ENCODE measurements at places on chromosomes 2 and 18.

DNA sequence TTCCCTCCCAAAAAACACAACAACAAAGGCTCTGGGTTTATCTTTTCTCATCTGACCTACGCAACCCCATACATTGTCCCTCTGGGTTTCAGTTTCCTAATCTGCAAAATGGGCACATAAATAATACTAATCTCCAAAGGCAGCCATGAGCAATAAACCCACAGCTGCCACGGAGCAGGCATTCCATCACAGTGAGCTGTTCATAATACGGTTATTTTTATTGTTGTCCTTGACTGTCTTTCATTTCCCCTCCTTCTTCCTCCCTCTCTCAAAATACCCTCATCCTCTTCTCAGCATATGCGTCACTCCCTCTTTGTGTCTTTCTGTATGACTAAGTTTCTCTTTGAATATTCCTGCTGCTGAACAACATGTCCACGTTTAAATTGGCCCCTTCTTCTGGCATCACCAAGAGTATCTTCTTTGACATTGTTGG is 129.8 kb upstream of the CAB39 start:
- DNase-seq, result no peak

GRCh38 chr2:80037310-80037709 is 267.2 kb downstream of the LRRTM1 start:
- no peak for DNase-seq

- DNase-seq, result peak; percentile 33
Measured at GRCh38 chr2:114550895-114551793, 108.7 kb downstream of the DPP10 start.

GRCh38 chr18:51082571-51083267 is 52.7 kb downstream of the SMAD4 start:
- no peak for DNase-seq

GRCh38 chr2:55391155-55391554 is 28.5 kb downstream of the CCDC88A start:
- no peak for DNase-seq

- DNase-seq, result peak; percentile 17
Measured at GRCh38 chr2:37326285-37326684, 1.7 kb upstream of the PRKD3 start.

DNA sequence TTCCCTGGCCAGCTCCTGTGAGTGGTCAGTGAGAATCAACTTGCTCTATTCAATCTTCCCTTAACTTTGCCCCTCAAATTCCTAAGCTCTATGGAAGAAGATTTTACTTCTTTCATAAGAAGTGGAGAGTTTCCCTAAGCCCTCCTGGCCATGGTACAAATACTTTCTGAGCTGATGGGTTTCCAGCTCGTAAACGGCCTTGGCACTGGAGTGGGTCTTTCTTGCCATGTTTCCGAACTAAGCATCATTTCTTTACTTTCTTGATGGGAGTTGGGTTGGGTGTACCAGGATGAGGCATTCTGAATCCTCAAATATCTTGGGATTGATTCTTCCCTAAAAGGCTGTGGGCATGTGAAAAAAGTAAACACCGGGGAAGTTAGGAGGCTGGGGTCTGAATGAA is 72.5 kb downstream of the ACKR3 start:
- no peak for DNase-seq

GRCh38 chr18:10973567-10974203 is 175.7 kb downstream of the PIEZO2 start:
- no peak for DNase-seq

DNA sequence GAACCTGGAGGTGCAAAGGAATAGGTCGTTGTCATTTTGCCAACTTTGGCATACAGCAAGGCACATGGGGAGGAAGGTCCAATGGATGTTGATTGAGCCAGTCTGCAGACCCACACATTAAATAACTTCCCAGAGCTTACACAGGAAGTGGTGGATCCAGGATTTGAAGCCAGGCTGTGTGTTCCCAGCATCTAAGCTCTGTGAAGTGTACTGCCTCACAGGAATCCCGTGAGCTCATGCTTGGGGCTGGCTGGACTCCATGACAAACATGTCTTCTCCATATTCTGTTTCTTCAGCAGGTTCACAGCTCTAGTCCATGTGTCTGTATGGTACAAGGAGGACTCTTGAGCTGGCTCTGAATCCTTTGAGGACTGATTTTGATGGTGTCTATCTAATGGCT is 63.9 kb downstream of the KLHL29 start:
- DNase-seq, result no peak

DNA sequence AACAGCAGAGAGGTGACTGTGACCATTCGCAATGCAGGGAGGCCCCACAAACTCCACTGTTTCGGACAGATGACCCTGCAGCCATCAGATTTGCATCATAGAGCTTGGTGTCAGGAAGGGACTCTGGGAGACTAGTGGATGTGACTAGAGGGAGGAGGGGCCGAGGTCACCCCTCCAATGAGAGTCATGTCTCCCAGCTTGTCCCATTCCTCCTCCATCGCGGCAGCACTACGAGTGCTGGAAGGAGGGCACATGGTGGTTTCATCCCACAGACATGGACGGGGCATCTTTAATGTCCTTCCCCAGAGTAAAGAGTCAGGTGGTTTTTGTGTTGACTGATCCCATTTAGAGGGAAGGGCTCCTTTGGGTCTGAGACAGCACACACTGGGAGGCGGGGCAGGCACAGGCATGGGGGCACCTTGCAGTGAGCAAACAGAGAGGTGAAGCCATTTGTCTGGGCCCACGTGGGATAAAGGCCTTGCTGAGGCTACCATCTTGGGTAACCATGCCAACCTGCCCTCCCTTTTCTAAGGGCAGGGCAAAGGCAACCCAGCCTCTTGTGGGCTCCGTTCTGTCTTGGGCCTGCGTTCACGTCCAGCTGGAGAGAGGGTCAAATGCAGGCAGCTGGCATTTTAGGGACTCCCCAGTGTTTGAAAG is 208.1 kb downstream of the ASB1 start:
- no peak for DNase-seq

DNA sequence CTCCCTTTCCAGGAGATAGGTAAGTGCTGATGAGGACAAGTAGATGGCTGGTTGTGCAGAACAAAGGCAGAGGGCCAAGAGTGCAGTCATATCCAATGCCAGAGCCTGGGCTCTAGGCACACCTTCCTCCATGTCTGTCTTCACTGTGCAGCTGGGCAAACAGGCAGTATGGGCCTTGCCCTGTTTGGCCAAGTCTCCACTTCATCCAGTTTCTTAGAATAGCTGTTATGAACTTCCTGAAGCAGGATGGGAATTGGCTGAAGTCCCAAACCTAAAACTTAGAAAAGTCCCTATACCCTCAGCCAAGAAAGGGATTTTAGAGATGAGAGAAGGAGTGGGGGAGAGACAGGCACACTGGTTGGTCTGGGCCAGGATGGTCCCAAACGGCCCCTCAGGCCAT is 37.5 kb upstream of the CYP26B1 start:
- DNase-seq, result no peak

DNA sequence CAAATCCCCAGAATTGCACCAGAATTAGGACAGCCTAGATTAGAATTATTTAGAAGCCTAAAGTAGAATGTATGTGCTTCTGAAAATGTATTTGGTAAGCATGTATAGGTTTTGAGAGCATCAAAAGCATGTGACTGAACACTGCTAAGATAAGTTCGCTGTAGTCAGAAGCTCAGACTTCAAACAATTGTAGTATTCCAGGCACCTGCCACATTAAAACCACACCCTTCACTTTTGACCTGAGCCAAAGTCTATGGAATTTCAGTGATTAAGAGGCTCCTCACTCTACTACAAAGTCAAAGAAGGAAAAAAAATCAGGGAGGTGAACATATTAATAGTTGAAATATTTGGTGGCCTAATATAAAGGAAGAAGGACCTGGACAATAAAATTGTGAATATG is 8.2 kb downstream of the KCNJ3 start:
- peak; percentile 39 for DNase-seq

GRCh38 chr2:119225105-119225865 is 1.7 kb downstream of the STEAP3 start:
- DNase-seq, result no peak

- DNase-seq, result no peak
Measured at GRCh38 chr2:30866974-30867373, 59.7 kb upstream of the CAPN13 start.

- no peak for DNase-seq
Measured at GRCh38 chr2:170377500-170378207, 199.7 kb downstream of the MYO3B start.

All from cerebellar cortex (tissue), 1 donor.